ENCODE measurements at places on chromosomes 11 and 22.

GRCh38 chr22:49523374-49524008, 304.2 kb downstream of the BRD1 start:
- DNase-seq: no peak

DNA sequence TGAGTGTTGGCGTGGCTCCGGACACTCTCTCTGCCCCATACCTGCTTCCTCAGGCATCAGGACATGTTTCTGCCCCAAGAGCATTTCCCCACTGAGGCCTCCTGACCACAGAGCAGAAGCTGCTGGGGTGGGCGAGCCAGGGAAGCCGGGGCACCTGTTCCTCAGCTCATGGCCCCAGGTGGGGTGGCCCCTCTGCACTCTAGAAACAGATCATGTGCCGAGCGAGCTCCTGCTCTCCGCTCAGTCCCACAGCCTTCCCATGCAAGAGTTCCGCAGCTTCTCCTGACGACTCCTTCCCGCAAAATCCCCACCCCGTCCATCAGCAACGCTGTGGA, 22.4 kb upstream of the PANX2 start:
- DNase-seq: no peak

DNA sequence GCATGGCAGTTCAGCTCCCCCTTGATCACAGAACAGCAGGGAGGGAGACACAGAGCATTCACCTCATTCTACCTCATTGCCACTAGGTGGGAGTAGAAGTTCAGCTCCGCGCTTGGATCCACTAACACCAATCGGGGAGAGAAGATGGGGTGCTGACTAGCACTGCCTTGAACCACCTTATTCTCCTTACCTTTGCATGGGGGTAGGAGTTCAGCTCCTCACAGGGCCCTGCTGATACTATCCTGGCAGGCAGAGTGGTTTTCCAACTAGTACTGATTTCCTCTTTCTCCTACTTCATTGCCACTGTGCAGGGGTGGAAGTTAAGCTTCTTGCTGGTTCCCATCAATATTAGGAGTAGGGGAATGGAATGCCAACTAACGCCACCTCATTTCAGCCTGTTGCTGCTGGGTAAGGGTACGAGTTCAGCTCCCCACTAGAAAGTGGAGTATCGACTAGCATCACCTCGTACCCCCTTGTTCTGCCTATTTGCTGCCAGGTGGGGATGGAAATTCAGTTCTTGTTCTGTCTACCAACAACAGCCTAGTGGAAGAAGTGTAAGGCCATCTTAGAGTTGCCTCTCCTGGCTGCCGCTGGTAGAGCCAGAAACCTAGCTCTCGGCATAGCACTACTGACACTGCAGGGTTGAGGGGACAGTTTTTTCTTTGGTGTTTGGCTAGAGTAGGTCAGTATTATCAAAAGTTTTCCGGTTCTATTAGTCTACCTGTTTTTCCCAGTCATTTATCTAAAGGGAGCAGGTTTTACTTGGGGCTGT, 550.9 kb upstream of the CCDC90B start:
- DNase-seq: no peak

- no peak for DNase-seq
Measured at GRCh38 chr11:119034813-119035212, 4.1 kb upstream of the SLC37A4 start.

GRCh38 chr11:132358573-132358953, 988.1 kb downstream of the NTM start:
- no peak for DNase-seq

DNA sequence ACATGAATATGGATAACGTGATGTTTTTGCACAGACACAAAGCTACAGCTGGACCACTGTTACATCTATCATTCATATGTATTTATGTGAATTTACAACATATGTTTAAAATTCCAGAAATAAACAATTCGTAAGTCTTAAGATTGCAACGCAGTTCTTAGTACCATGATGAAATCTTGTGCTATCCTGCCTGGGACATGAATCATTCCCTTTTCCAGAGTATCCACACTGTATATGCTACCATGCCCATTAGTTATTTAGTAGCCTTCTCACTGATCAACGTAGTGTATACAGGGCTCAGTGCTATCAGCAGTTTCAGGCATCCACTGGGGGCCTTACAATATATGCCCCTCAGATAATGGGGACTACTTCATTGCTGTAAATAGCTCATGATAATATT, 4.3 kb downstream of the ATL3 start:
- DNase-seq: no peak

GRCh38 chr11:110874437-110875030, 162.3 kb upstream of the ARHGAP20 start:
- no peak for DNase-seq

- no peak for DNase-seq
Measured at GRCh38 chr11:132357811-132358572, 987.6 kb downstream of the NTM start.

- no peak for DNase-seq
Measured at GRCh38 chr11:36238036-36238631, 51.1 kb downstream of the COMMD9 start.

DNA sequence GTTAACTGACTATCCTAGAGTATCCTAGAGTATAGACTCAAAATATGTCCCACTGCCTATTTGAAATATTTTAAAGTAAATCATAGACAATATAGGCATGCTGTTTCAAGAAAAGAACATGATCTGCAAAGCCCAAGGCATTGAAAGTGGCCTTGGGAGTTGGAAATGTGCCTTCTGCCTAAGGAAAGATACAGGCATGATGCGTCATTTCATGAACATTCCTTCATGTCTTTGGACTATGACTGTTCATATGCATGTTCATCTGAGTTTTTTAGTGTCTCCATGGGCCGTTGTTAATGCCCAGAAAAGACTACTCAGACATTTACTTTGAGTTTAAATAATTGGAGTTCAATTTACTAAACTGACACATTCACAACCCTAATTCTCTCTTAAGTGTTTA, 69.7 kb upstream of the PRDM11 start:
- DNase-seq: no peak

DNA sequence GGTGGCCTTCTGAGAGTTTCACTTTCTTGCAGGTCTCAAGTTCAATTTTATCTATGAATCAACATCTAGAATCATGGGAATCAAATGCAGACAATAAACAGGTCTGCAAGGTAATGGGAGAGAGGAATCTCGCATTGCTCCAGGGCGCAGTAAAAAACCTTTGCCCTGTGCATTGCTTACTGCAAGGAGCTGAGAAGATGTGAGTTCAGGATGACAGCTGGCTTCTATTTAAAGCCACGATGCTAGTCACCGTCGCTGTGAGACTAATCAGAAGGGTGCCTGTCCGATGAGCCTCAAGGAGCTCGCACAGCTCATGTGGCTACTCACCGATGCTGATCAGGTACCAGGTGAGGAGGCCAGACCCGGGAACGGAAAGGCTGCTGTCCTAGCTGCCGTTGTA, 30.2 kb upstream of the APOA1 start:
- no peak for DNase-seq

- no peak for DNase-seq
Measured at GRCh38 chr11:6301096-6301495, 19.2 kb downstream of the CAVIN3 start.

DNA sequence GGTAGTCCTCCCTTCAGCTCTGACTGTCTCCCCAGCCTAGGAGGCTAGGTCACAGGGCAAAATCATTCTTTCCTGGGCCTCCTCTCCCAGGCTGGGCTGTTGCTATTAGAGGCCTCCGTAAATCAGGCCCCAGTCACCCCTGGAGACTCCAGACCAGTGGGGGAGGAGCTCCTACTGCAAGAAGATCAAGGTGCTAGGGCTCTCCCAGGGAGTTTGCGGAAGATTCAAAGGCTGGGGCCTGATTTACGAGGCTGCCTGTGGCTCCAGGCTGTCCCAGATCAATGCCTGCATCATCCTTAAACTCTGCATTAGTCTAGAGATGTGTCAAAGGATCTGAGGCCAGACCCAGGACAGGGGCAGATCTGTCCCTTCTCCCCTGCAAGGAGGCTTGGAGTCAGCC, 346.2 kb downstream of the TENM4 start:
- DNase-seq: no peak

DNA sequence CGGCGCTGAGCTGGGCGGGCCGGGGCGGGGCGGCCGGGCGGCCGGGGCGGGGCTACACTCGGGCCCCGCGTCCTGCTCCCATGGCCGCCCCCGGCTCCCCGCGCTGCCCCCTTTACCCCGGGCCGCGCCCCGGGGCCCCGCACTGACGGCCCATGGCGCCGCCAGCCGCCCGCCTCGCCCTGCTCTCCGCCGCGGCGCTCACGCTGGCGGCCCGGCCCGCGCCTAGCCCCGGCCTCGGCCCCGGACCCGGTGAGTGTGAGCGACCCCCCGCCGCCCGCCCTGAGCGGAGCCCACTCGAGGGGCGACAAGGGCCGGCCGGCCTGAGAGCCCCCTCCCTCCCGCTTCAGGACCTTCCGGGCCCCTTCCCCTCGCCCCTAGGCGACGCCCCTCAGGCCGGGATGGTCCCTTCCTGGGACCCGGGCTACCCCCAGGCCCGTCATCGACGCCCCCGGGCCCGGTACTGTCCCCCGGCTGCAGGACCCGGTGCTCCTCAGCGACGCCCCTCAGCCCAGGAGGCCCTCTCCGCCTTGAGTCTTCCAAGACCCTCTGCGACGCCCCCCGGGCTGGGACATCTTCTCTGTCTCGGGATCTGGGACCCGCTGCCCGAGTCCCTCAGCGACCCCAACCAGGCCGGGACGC, at the start of gene KREMEN1:
Gene KREMEN1 (plus strand): TSS at position 57 of the 639 bp plus-strand sequence. CDS start 96 bp downstream, at position 153.
- DNase-seq: no peak

GRCh38 chr11:61601512-61601911, 20.6 kb upstream of the SYT7 start:
- DNase-seq: no peak

- DNase-seq: no peak
Measured at GRCh38 chr11:128246810-128247594, 340.4 kb downstream of the ETS1 start.

GRCh38 chr11:119700536-119701346, 28.3 kb downstream of the NECTIN1 start:
- DNase-seq: no peak

DNA sequence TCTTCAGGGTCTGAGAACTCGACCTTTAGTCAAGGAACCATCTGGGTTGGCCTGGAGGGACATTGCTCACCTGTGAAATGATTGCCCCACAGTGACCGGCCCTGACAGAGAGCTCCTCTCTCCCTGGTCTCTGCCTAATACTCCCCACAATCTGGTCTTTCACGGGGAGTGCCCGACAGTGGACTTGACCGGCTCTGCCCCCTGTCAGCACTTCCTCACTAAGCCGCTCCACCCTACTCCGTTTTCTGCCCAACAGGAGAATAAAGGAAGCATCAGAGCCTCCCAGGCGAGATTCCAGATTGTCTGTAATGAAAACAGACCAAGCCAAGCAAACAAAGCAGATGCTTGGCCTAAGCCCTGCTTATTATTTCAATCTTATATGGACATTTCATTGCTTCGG, 87.8 kb downstream of the FBXO7 start:
- no peak for DNase-seq

GRCh38 chr11:75369560-75370255, 18.2 kb upstream of the ARRB1 start:
- no peak for DNase-seq

- DNase-seq: no peak
Measured at GRCh38 chr11:83310718-83311117, 24.6 kb upstream of the CCDC90B start.

DNA sequence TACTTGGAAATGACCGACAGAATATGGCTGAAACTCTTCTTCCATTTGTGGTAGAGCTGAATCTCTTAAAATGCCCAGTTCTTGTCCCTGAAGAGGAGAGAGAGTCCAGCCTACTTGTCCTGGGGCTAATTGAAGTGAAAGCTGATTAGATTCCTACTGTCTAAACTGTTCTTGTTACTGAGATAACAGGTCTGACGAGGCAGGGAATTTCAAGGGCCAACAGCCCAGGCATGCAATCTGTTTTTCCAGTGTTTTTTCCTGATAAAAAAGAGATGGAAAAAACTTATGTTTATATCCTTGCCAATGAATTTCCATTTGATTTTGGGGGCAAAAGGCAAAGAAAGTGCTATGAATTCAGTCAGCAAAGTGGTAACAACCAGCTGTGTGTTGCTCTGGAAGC, 195.5 kb downstream of the ETS1 start:
- DNase-seq: no peak

DNA sequence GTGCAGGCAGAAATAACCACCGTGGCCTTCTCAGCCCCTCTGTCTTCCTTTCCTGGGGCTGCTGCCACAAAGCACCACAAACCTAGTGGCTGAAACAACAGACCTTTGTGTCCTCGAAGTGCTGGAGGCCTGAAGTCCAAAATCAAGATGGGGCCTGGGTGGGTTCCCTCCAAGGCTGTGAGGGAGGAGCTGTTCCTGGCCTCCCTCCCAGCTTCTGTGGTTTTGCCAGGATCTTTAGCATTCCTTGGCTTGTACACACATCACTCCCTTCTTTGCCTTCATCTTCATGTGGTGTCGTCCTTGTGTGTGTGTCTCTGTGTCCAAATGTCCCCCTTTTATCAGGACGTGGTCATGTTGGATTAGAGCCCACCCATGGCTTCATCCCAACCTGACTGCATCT, 29.0 kb upstream of the PARVG start:
- DNase-seq: no peak

Measured in stimulated activated CD8-positive, alpha-beta memory T cell treated with anti-CD3 and anti-CD28 coated beads, Interleukin-2, amount 100 ng/mL, for 1 hour (primary cell).